ENCODE measurements at places on chromosomes 11 and 22.

DNA sequence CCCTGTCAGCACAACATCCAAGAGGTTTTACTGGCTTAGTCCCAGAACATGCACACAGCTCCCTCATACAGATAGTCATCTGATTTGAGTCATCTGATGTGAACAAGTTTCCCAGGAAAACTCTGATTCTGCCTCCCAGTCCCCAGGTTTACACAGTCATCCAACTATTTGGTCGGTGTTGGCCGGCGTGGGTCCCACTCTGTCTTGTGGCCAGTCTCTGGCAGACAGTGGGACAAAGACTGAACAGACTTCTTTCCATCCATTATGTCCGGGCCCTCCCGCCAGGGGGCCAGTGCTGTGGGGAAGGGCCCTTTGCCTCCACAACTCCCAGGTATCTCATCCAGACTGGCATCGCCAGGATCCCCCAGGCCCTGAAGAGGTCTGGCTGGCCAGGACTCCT is 60.0 kb downstream of the BTG4 start:
- no peak for DNase-seq

DNA sequence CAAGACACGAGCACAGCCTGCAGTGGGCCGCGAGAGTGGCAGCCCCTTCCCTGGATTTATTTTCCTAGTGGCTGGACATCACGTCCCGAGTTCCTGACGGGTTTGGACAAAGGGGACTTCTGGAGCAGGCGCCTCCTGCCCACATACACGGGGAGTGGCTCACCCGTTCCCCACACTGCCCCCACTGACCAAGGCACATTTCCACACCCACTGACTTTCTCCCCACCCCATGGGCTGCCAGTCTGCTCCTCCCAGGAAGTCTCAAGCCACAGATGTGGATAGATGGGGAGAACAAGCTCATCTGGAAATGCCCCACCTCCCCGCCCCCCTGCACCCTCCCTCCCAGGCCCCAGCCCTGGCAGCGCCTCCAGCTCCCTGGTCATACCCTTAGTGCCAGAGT is 34.0 kb upstream of the FADD start:
- no peak for DNase-seq

DNA sequence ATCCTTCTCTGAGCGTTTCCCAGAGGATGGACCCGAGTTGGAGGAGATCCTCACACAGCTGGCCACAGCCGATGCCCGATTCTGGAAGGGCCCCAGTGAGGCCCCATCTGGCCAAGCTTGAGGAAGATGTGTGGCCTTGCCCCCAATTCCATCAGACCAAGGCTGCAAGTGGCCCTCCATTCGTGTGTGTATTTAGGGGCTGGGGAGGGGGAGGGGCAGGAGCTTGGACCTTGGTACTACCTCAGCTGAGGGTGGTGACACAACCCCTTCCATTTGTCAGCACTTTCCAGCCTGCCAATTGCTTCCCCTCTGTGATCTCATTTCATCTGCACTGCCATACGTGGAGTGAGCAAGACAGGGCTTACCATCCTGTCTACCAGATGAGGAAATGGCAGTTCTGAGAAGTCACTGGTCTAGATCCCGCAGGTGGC is 1.3 kb upstream of the BBS1 start:
- no peak for DNase-seq

- DNase-seq = no peak
These were observed 73.6 kb upstream of the TP53I11 start for GRCh38 chr11:45024316-45024715.

GRCh38 chr22:45308957-45309421 is 745 bp upstream of the FAM118A start:
- no peak for DNase-seq

DNA sequence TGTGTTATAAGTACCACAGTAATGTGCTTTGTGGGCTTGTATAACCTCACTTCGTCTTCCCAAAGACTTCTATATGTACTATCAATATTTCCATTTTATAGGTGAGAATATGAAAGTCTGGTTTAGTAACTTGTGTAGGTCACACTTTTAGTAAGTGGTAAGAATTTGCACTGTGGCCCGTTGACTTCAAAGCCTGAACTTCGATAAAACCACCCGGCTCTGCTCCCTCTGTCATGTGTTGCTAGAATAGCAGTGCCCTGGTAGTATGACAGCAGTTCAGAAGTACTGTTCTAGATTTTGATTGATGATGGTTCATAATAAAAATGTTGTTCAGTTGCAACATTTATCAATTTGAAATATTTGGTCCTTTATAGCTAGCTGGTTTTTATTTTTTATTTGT is 110.2 kb upstream of the SORL1-AS1 start:
- no peak for DNase-seq

DNA sequence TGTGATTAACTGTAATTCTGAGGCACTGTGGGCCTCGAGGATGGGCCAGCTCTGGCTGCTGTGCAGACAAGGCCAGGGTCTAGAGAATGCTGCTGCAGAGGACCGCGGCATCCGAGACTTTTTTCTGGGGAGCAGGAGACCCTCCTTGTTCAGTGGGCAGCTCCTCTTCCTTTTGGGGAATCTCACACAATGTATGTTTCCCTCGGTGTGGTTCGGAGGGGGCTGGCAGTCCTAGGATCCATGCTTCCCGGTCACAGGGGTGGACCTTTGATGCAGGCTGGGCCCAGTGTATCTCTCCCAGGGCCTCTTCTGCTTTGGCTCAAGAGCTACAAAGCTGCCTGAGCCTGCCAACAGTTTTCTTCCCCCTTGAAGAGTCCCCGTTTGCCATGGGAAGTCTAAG is 31.5 kb downstream of the MYEOV start:
- no peak for DNase-seq

DNA sequence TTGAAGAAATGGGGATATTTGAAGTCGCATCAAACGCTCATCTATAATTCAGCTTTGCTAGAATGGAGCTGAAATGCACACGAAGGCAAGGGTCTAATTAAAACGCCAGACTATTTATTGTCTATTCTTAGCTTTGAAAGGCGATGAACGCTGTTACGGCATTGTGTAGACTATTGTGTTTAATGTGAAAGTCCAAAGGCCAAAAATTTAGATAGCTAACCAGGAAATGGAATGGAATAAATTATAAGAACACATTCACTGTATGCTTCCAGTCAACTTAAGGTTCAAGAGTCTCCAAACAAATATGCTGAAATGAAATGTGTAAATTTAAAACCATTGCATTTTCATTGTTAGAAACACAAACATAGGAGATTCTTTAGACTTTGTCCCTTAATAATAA is 186.2 kb downstream of the CWF19L2 start:
- no peak for DNase-seq

DNA sequence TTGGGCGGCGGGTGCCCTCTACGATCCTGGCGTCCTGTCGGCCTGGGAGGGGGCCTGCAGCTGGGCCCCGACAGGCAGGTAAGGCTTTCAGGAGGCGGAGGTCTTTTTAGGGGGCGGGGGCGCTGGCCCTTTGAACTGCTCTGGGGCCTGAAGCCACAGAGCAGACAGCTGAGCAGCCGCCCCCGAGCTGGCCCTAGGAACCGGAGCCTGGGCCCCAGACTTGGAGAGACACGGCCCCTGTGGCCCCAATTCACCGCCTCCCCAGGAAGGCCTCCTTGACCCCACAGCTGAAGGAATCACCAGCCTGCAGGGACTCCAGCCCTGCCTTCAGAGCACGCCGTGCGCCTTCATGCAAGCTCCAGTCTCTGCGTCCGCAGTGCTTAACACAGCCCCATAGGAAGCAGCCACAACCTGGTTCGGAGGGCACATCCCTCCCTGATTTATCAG is 618 bp upstream of the CERK start:
- DNase-seq = no peak

GRCh38 chr11:125351033-125351867 is 144.8 kb downstream of the FEZ1 start:
- no peak for DNase-seq

- DNase-seq = no peak
These were observed 50.7 kb downstream of the PAMR1 start for GRCh38 chr11:35474688-35475087.

GRCh38 chr11:75333022-75333806 is 18.2 kb downstream of the ARRB1 start:
- DNase-seq = peak; percentile 32

DNA sequence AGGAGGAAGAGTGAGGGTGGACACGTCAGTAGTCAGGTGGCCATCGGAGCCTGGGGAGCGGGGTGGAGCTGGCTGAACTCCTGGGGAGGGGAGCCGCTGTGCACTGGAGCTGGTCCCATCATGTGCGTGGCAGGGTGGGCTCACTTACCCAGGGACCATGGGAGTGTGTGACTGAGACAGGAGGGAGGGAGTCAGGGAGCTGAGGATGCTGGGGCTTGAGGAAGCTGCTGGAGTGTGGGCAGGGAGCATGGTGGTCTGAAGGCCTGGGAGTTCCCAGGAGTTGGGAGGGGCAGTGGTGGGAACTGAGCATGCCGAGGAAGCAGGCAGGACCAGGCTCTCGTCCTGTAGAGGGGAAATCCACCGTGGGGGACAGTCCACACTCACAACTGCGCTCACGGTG is 18.0 kb downstream of the CLDN5 start:
- DNase-seq = no peak

DNA sequence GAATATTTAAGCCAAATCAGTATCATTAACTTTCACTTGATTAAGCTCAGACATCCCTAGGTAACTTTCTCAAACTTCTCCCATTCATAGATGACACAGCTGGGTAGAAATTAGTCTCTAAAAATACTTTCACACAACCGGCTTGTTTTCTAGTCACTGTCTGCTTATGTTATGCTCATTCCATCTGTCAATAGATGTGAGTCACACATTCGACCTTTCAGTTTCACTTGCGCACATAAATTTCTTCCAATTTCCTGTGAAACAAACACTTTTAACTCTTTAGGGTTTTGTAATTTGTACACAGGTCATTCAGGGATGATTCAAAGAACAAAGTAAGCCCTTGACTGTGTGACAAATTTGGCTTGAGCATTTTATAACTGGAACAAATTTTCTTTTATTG is 723.0 kb downstream of the KCNA4 start:
- no peak for DNase-seq

GRCh38 chr11:104343578-104343977 is 179.6 kb upstream of the PDGFD start:
- DNase-seq = no peak

- no peak for DNase-seq
These were observed 27.3 kb upstream of the TCF20 start for GRCh38 chr22:42297778-42298177.

GRCh38 chr11:65274735-65275682 is 13.2 kb downstream of the POLA2 start:
- DNase-seq = peak; percentile 88

- no peak for DNase-seq
These were observed 5.1 kb downstream of the KDM4F start for GRCh38 chr11:95054356-95054755.

DNA sequence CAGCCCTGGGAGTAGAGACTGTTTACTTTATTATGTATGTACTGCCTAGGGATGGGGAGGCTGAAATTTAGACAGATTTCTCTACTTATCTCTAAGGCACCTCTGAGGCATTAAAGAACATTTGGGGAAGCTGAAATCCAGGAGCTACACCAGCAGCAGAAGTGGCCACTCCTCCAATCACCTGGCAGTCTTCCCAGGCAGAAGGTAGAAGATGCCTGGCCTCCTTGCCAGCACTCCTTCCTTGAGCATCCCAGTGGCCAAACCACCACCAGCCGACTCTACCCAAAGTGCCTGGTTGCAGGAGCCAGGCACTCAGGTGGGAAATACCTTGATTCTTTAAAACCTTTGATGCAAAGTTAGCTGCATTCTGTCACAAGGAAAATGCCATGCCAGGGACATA is 1.9 kb upstream of the FAT3 start:
- DNase-seq = no peak

- DNase-seq = no peak
These were observed 786 bp upstream of the MCAM start for GRCh38 chr11:119317592-119318239.

DNA sequence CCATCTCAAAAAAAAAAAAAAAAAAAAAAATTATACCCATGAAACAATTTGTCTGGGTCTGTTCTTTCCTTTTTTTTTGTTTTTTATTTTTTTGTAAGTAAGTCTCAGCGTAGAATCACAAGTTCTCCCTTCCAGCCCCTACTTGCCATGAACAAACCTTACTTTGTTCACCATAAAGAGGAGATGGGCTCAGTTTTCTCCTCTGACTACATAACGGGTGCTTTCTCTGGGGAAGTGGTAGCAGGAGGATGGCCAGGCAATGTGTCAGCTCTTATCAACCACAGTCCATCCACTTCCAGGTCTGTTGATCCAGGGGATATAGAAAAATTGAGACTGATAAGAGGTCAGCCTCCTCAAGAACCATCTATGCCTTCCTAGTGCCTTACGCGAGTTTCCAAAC is 11.0 kb downstream of the ASCC2 start:
- DNase-seq = no peak

DNA sequence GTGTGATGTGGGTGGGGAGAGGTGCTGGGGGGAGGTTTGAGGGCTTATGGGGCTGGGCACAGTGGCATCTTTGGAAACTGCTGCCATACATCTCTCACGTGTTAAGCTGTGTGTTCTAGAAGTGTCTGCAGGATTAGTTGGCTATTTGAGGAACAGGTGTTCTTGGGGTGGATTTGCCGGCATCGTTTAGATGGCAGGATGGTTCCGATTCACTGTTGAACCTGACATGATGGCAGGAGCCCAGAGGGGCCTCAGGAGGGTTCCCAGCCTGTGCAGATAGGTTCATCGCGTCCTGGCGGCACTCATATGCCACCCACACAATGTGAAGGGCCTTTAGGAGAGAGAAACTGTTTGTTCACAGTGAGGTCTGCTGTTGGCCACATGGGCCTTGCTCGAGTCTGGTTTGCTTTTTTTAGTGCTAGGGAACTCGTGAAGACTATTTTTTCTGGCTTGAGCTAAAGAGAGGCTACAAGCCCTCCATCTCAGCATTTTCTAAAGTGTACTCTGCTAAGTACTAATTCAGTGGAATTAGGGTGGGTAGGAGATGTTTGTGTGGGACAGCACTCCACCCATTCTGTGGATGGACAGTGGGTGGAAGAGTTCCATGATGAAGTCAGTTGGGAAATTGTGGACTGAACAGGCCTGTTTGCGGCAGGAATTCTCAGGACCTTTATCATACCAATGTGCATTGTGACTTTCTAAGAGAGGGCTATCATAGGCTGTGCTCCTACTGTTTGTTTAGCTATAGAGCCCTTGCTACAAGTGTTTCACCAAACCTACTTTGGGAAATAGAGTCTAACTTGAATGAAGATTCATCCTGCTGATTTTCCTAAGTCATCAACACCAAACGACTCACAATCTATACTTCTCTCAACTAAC is 55.4 kb upstream of the PLET1 start:
- no peak for DNase-seq

- no peak for DNase-seq
These were observed 72.2 kb upstream of the WNT11 start for GRCh38 chr11:76278526-76278925.

DNA sequence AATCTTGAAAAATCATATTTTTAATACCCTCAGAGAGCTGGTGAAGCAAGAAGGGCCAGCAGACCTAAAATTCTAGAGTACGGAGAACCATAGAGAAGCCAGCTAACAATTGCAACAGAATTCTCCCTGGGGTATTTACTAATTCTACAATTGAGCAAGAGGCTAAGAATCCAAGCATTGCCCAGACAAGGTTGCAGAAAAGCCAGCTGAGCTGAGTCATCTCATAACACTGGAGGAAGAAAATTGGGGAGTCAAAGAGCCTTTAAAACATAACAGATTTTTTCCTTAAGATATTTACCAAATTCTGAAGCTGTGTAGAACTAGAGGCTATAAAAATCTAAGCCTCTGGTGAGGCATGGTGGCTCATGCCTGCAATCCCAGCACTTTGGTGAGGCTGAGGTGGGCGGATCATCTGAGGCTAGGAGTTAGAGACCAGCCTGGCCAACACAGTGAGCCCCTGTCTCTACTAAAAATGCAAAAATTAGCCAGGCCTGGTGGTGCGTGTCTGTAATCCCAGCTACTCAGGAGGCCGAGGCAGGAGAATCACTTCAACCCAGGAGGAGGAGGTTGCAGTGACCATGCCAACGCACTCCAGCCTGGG is 13.6 kb upstream of the TMEM216 start:
- DNase-seq = no peak

GRCh38 chr11:75986966-75987365 is 172.0 kb downstream of the UVRAG start:
- DNase-seq = no peak
